ENCODE measurements at places on chromosomes 6 and 20.

GRCh38 chr6:5214570-5215052 lies 46.1 kb downstream of the LYRM4 start:
- no peak for DNase-seq

- no peak for DNase-seq
Measured at GRCh38 chr6:39904946-39905639, 29.2 kb downstream of the MOCS1 start.

DNA sequence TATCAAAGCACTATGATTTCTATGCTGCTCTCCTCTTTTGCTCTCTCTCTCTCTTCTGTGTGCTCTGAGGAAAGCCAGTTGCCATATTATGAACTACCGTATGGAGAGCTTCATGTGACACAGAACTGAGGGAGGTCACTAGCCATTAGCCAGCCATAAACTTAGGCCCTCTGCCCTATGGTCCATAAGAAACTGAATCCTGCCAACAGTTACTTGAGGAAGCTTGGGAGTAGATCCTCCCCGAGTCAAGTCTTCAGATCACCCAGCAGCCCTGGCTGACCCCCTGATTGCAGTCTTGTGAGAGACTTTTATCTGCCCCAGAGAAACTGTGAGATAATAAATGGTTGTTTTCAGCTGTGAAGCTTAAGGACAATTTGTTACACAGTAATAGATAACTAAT lies 5.7 kb upstream of the PEX7 start:
- DNase-seq: no peak

GRCh38 chr6:24448396-24448795 lies 41.0 kb downstream of the GPLD1 start:
- DNase-seq: no peak

- DNase-seq: no peak
Measured at GRCh38 chr20:62535964-62536363, 60.2 kb upstream of the GATA5 start.

DNA sequence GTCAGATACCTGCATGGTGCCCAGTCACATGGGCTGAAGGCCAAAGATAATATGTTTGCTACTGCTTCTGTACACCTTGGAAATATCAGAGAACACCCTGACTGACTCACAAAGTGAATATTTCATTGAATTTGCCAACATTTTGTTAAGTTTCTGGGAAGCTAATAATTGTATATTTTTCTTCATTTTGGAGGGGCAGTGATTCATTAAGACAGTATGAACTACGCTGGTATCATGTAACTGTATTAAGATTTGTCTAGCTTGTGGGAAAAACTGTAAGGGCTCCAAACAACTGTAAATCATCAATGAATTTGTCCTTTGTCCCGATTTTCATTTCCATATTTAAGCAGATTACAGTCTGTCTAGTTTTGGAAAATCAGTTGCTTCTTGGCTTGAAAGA lies 102.3 kb upstream of the CCN2 start:
- DNase-seq: no peak

GRCh38 chr20:47273591-47274235 lies 82.8 kb downstream of the ZMYND8 start:
- DNase-seq: no peak

GRCh38 chr6:35566794-35567193 lies 54.1 kb upstream of the TULP1 start:
- DNase-seq: no peak

DNA sequence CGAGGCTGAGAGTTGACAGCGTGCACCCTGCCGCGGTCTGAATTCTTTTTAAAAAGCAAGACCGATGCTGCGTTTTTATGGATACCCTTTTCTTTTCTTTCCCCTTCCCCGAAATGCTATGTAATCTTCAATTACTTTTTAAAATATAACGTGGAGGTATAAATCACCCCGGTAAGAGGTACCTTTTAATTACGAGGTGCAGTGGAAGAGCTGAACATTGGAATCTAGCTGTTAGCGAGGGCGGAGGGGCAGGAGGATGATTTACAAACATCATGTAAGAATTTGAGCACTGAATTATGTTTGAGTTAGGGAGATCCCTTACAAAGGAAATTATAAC lies 1.2 kb downstream of the EYA2 start:
- no peak for DNase-seq

GRCh38 chr6:16854986-16855385 lies 93.7 kb upstream of the ATXN1 start:
- DNase-seq: no peak

DNA sequence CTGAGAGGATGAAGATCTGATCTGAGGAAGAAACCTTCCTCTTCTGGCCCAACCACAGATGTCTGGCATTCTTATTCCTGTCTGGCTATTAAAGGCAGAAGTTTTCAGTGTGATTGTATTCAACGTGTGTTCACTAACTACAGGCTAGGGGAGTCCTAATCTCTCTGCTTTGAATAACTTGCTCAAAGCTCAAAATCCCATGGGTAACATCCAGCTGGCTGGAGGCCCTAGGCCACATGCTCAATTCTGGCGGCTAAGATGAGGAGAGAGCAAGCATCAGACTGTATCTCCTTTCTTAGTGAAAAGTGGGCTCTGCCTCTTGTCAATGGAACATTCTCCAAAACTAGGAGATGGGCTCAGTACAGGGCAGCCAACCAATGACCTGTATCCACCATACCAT lies 478.0 kb downstream of the KIF16B start:
- no peak for DNase-seq

- no peak for DNase-seq
Measured at GRCh38 chr6:38610050-38610625, 29.6 kb downstream of the BTBD9 start.

DNA sequence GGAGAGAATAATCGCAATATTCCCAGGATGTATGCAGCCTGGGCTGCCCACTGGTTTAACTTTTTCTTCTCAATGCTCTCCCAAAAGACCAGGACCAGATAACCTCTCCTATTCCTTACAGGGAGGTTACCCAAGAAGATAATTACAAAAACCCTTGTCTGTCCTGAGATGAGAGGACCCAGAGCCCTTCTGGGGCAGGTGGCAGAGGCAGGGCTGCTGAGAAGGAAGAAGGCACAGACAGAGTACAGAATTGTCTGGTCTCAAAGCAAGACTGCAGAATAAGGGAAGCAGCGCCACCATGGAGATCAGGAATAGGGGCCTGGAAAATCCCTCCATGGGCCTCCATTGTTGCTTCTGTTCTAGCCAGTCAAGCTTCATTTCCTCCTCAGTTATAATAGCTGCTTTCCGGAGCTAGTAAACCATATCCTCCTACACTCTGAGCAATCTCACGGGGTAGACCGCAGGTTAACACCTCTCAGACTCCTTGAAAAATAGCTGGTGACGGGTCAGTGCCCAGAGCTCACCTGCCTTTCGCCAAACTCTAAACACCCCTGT lies 463 bp upstream of the HLA-DMB start:
- DNase-seq: no peak

DNA sequence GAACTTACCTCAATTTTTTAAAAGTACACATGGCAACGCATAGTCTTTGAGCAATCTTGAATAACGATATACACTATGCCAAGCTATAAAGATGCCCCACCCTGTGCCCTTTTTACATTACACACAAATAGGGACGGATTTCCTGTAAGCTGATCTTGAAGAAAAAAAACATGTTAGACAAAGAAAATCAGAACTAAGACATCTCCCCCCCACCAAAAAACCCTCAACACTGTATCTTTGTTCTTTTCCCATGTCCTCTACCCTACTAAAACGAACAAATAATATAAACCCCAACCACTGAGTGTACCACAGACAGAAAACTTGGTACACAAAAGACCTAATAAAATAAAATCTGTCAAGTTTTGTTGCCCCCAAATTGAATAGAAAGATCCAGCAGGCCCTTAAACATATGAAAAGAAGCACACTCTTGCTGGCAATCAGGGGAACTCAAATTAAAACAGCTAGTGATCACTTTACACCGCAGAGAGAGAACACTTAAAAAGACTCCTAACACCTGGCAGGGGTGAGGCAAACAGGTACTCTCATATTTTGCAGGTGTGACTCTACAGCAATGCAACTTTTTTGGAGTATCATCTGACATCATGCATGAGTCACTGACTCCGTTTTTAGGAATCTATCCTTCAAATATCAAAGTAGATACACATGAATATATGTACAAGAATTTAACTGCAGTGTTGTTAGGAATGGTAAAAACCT lies 29.6 kb downstream of the BACH2 start:
- DNase-seq: no peak

GRCh38 chr6:104003803-104004516 lies 855.8 kb downstream of the HACE1 start:
- DNase-seq: no peak

GRCh38 chr6:44462797-44463727 lies 75.6 kb downstream of the CDC5L start:
- DNase-seq: no peak

- DNase-seq: no peak
Measured at GRCh38 chr6:102812242-102812641, 1418.7 kb downstream of the GRIK2 start.

- DNase-seq: no peak
Measured at GRCh38 chr6:139590206-139590605, 215.8 kb upstream of the CITED2 start.

GRCh38 chr6:141752677-141753076 lies 380.0 kb upstream of the GJE1 start:
- DNase-seq: no peak

DNA sequence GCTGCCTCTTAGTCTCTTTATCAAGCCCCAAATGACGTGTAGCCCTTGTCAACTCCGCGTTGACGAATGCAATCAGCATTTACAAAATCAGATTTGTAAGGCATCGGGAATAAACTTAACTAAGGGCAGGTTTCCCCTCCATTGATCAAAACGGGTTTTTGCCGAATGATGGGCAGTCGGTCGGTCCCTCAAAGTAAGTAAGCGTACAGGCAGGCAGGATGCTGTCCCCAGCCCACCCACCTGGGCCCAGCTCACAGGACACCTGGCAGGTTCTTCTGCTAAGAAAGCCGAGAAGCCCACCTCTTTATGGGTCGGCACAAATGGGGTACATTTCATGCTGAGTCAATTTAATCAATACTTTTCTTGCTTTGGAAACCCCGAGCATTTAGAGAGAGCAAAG lies 22.0 kb upstream of the MAFB start:
- DNase-seq: no peak

DNA sequence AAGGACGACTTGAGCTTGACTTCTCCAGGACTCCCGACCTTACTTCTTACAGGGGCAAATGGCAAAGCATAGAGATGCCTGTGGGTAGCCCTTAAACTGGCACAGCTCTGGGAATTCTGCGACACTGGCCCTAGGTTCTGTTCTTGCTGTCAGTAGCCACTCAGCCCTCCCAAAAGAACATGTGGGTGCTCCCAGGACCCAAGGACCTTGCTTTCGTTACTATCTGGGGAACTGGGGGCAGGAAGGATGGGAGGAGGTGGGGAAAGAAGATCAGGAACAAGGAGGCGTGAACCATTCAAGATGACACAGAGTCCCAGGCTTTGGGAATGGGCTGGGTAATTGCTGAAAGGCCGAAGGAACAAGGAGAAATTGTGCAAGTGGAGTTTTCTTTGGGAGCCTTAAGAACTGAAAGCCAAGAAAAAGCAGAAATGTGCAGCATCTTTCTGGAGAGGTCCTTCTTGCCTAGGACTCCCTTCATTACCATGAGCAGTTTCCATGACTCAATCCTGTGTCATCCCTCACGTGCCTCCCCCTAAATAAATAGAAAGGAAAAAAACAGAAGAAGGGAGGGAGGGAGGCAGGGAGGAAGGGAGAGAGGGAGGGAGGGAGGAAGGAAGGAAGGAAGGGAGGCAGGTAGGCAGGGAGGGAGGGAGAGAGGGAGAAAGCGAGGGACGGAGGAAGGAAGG lies 284.6 kb upstream of the FOXQ1 start:
- no peak for DNase-seq

DNA sequence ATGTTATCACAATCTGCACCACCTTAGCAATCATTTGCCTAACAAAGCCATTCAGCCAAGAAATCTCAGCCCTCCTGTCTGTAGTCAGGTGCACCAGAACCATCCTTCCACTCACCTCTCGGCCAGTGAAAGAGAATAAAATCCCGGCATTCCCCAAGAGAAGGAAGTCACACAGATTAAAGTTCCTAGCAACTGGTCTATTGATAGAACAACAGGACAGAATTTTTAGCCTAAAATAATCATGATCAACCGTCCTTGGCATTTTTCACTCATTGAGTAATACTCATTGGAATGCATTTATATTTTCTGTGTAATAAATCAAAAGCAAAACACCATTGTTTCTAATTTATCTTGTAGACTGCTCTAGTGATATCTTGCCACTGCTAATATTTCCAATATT lies 85.7 kb upstream of the CDH4 start:
- no peak for DNase-seq

DNA sequence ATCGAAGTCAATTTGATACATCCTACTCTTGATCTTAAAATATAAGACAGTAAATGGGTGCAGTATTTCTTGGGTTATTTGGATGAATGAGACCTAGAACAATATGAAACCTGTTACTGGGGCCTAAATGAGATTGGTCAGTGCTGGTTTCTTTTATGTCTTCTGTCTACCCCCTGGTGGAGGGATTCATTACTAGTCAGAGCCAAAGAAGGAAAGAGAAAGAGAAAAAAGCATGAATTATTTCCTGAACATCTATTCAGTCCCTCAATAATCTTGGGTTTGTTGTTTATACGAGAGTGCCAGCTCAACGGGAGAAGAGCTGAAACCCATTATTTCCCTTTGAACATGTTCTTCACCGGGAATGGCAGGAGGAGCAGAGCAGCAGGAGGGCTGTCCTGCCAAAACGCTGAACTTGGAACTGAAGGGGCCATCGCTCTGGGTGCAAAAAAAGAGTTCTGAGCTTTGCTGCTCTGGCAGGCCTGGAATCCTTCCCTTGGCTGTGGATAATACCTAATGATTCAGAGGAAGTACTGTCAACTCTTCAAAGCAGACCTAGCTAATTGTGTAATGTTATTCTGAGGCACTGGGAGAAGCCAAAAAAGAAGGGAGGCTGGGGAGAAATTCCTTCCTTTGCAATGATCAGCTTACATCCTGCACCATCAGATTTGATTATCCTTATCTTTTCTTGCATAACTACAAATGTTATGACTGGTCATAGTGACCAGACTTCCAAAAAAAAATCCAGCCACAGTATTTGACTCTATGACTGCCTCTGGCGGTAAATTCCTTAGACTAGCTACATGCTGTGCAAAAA lies 72.0 kb downstream of the BLOC1S5 start:
- DNase-seq: no peak

DNA sequence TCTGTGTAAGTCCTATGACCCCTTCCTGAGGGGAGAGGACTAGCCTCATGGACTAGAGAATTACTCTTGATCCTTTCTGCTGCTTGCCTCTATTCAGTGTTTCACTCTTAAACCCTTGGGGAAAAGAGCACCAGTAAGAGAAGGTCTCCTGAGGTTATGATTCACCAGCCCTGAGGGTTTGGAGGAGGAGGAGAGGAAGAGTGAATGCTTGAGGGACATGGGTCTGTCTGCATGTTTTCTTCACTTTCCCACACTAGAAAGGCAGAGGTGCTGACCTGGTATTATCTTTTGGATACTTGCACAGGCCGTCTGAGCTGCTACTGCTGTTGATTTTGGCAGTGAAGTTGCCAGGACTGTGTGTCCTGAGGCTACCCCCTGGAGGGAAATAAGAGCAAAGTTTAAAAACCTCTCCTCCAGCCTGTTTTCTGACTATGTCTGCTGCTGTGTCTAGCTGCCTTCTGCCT lies 78.3 kb downstream of the CD109 start:
- DNase-seq: no peak
